ENCODE measurements at places on chromosomes 4 and X.

- peak; percentile 24 for DNase-seq
Observed at GRCh38 chr4:173415885-173416653, 17.2 kb upstream of the SCRG1 start.

DNA sequence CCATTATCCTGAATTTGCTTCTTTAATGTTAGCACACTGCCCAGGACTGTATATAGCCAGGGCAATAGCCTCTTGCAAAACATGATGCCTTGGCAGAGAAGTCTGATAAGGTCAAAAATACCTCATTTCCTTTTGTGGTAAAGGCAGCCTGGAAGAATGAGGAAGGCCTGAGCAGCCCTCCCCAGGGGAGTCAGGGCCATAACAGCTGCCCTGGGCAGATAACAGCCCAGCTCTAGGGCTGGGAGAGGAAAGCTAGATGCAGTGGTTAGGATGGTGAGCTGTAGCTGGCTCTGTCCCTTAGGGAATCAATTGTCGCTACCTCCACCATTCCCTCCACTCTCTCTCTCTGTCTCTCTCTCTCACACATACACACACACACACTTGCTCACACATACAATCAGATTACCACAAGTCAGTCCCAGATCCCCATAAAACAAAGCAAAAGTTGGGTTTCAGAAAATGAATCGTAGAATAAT is 29.2 kb downstream of the EFHC2 start:
- peak; percentile 10 for DNase-seq

GRCh38 chrX:254630-255215 is 26.5 kb upstream of the PLCXD1 start:
- no peak for DNase-seq

DNA sequence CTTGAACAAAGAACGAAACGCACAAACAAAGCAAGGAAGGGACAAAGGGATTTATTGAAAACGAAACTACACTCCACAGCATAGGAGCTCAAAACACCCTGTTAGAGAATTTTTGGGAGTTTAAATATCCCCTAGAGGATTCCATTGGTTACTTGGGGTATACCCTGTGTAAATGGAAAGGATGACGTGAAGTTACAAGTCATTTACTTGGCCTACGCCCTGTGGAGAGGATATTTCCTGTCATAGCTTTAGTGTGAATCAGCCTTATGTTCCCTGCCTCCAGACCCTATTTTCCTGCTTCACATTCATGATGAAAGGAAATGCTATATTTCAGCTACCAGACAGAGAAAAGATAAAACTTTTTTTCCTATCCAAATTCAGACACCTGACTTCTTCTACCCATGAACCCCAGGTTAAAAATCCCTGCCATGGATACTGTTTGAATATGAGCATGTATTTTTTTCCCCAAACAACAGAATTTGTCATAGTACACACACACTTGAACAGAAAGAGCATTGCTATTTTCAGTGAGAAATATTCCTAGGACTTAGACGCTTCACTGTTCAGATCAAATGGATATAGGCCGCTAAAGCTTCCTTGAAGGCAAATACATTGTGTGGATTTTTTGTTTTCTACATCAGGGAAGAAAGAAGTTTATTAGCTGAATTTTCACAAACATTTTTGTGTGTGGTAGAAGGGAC is 20.4 kb downstream of the PIN4 start:
- no peak for DNase-seq

DNA sequence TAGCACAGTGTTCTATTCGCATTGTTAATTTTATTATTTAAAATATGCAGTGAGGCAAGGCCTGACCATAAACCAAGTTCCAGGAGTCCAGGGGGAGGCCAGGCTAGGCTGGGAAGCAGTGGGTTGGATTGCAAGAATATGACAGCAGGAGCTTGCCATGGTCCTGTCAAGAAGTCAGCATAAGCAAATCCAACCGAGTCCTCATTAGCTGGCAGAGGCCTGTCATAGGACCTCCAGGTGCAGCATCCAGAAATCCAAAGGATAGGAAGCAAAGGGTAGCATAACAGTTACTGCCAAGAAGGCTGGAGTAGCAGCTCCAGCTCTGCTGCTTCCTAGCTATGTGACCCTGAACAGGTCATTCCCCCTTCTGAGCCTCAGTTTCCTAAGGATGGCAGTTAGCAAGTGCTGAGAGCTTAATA is 13.4 kb downstream of the PJA1 start:
- DNase-seq = no peak

- DNase-seq = no peak
Observed at GRCh38 chrX:133880032-133880443, 105.4 kb downstream of the GPC3 start.

GRCh38 chrX:133053861-133054598 is 42.9 kb downstream of the USP26 start:
- no peak for DNase-seq

- peak; percentile 45 for DNase-seq
Observed at GRCh38 chr4:158170691-158171561, 1.9 kb downstream of the GASK1B start.

DNA sequence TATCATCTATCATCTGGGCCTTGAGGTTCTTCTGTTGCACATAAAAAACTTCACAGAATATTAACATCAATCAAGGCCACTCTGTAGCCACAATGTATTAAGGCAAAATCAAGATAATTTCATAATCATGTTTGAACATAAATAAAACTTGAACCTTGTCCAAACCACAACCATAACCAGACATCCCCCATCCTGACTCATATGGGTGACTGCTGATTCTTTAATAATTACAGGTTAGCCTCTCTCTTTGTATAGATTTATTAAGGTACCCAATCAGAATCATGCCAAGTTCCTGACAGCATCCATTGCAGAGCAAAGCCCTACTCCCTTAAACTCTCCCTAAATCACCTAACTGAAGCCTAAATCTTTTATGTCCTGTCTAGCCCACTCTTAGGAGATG is 16.7 kb upstream of the AREG start:
- no peak for DNase-seq

DNA sequence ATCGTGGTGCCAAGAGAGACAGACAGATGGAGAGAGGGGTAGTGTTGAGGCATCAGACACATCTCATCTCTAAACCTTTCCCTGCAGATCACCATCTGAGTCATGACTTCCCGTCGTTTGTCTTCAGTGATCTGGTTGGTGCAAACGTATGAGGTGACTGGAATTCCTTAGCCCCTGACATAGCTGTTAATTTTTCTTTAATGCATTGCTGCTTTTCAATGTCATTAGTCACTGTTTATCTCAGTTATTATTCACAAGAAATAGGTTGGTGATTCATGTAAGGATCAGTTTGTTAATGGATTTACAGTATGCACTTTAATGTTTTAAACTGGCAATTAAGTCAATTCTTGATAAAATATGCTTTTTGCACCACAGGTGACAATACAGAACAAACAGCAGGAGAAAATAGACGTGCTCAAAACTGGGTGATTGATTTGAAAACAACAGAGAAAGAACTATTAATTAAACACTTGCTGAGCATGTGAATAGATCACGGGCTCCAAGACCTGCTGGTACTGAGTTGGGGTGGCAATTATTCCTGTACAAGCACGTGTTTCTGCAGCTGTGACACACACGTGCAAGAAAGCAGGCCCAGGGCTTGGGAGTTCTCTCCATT is 1.3 kb upstream of the TMEM154 start:
- no peak for DNase-seq

DNA sequence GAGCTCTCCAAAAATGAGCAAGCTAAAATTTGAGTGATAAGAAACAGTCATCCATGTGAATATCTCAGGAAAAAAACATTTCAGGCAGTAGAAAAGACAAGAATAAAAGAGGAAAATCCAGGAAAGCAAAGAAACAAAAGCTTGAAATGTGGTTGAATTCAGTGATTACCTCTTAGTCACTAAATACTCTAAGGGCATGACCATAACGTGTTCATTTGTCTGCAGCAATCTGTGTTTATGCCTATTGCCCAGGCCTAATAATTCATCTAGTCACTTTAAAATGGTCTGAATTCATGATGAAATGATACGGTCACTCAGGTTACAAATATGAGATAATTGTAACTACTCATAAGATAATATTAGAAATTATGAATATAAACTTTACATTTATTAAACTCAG is 837.9 kb downstream of the STPG2 start:
- DNase-seq = no peak

All from transverse colon (tissue), 4 donors.